Activated CD8-positive, alpha-beta memory T cell treated with anti-CD3 and anti-CD28 coated beads for 1 hour (primary cell): ENCODE measurements at places on chromosomes 5 and 9.

DNA sequence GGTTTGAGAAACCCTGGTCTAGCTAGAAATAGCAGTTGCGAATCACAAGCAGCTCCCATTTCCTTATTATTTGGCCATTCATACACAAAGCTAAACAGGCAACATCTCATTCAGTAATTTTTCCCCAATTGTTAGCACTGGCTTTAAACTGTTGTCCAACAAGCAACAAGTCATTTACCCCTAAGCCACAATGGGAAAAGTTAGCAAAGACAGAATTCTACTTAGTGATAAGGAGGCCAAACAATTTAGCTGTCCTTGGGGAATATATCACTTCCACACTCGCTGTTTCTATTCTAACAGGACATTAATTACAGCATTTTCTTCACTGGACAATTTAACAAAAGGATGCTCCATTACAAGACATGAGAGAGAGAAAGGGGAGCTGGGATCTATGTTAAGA, 2.8 kb downstream of the MYO10 start:
- DNase-seq, result no peak

GRCh38 chr5:14171046-14171445, 27.9 kb downstream of the TRIO start:
- DNase-seq, result no peak

DNA sequence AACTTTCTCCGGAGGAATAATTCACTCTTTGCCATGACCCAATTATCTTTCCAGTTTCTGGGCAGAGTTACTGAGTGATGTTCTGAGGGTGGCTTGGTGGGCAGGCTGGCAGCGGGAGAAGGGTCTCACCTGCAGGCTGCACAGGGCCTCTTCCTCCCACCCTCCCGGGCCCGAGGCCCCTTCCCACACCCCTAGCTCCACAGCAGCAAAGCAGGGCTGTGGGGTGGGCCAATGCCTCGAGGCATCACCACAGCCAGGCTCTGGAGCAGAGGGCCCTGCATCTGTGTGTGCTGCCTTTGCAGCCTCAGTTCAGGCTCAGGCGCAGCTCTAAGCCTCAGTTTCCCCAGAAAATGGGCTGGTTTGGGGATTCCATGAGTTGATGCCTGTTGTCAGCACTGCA, 120.2 kb upstream of the FOXD4L5 start:
- no peak for DNase-seq

DNA sequence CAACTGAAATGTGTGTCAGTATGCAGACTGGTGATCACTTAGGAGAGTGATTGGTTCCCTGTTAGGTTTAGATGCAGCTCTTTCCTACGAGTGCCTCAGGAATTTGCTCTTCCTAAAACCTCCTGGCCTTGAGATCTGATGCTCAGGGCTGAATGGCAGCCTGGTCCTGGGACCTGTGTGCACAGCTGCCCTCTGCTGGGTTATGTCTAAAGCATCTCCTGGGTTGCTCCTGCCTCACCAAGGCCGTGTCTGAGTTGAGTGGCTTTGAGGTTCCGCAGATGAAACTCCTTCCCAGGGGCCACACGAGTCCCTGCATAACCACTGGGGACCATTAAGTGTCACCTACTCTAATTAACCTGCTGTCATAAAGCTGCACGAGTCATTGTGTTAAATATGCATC, 59.5 kb downstream of the MVB12B start:
- DNase-seq, result no peak

- DNase-seq, result no peak
Observed at GRCh38 chr5:172437445-172438318, 16.6 kb downstream of the SH3PXD2B start.

- DNase-seq, result no peak
Observed at GRCh38 chr5:93626801-93627200, 43.8 kb downstream of the NR2F1 start.

- no peak for DNase-seq
Observed at GRCh38 chr5:122870219-122870856, 24.9 kb downstream of the SNX24 start.
